ENCODE measurements at places on chromosomes 1 and 21. TPM values are rescaled to one million over a fixed set of nuclear protein-coding genes. Genes with fewer than 3 reads are reported as not detected.
A peak's percentile ranks its signal among the peaks of the same experiment; 100 is the strongest.

GRCh38 chr1:37038227-37039093 is 4.1 kb upstream of the GRIK3 start:
- DNase-seq, result peak; percentile 50

- no peak for DNase-seq
Measured at GRCh38 chr1:21397813-21398188, 42.1 kb upstream of the NBPF3 start.

DNA sequence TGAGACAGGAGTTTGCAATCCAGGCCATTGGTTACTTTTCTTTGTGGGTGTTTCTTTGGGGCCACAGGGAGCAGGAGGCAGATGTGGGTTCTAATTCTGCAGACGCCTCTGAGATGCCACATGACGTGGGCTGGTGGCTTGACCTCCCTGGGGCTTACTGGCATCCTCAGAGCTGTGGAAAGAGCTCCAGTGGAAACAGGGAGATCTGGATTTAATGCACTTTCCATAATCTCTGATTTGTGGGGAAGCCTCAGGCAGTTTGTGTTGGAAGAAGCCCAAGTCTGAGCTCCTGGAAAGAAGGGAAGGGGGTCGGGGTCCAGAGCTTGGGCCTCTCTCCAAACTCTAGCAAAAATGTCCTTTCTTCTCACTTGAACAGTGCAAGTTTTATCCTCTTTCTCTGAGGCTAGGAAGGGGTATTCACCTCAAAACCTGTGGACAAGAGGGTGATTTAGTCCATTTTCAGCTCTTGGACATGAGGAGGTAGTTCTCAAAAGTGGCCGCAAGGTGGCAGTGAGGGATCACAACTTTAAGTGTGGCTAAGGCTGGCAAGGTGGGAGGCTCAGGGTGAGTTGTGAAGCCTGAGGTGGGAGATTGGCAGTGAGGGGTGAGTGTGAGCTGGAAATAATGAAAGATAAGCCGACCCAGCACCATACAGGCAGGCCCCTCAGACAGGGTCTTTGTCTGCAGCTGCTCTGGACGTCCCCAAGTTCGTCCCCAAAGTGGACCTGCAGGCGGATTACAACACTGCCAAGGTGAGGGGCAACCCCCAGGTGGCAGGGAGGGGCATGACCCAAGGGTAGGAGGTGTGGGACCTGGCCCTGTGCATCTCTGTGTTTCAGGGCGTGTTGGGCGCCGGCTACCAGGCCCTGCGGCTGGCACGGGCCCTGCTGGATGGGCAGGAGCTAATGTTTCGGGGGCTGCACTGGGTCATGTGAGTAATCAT is 9.2 kb downstream of the IKBKE start:
- DNase-seq, result no peak

DENND2C gene
- 5.9 TPM for total RNA-seq

GMEB1 gene
- total RNA-seq, result 7.7 TPM

Data from breast epithelium (tissue), 4 donors.